WERI-Rb-1 (cell line): ENCODE measurements at places on chromosomes 2 and 18.

DNA sequence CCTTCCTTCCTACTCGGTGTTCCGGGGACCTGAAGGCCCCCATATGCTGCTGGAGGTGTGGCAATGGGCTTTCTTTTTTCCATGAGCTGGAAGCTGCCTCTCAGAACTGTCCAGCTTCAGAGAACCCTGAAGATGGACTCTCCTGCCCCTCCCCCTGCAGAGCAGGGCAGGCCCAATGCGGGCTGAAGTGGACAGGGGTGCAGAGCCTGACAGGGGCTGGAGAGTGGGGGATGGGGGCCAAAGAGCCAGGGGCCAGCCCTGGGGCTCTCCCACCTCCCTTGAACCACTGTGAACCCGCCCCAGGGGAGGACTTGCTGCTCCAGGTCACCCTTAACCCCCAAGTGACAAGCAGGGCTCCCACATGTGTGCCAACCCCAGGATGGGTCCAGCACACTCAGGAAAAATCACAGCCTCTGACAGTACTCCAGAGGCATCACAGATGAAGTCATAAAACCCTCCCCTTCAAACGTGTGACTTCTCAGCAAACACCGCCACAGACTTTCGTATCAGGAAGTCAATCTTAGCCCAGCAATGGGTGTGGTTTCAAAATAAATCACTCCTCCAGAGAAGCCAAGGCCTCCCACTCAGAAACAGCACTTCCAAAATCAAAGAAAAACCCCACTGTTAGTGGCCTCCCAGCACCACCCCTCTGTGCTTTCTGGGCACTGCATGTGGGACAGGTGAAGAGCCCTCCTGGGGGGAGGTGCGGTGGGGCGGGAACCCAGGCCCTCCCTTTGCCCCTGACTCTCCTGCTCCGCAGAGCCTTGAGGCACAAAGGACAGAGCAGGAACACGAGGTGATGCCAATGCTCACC, 135.8 kb downstream of the HDAC4 start:
- no peak for DNase-seq

GRCh38 chr2:18611184-18611583, 21.8 kb upstream of the NT5C1B start:
- DNase-seq: no peak

- no peak for DNase-seq
Observed at GRCh38 chr2:178297091-178297411, 102.7 kb downstream of the OSBPL6 start.

- no peak for DNase-seq
Observed at GRCh38 chr2:46144133-46144800, 152.9 kb upstream of the EPAS1 start.

DNA sequence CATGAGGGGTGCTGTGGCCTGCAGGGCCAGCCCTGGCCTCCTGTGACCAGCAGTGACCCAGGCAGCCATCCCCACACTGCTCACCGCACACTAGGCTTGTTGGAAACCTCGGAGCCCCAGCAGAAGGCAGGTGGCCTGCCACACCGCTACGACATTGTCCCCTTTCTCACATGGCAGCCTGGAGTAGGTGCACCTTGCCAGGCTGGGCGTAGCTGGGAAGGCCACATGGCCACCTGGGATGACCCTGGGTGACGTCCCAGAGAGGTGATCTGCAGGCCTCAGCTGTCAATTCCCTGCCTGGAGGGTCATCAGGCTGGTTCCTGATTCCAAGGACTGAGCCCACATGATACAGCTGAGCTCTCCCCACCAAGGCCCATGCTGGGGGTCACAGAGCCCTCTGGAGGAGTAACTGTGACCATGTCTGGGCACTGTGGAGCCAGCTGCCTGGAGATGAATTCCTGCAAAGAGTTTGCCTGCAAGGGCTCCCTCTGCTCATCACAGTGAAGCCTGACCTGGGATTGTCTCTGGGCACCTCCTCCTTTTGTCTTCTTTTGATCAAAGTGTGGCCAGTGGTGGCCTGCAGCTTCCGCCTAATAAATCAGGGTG, 119.6 kb upstream of the OTOS start:
- DNase-seq: no peak

- no peak for DNase-seq
Observed at GRCh38 chr18:73932976-73933375, 214.7 kb downstream of the FBXO15 start.

- DNase-seq: no peak
Observed at GRCh38 chr2:113762377-113763118, 6.1 kb upstream of the SLC35F5 start.

DNA sequence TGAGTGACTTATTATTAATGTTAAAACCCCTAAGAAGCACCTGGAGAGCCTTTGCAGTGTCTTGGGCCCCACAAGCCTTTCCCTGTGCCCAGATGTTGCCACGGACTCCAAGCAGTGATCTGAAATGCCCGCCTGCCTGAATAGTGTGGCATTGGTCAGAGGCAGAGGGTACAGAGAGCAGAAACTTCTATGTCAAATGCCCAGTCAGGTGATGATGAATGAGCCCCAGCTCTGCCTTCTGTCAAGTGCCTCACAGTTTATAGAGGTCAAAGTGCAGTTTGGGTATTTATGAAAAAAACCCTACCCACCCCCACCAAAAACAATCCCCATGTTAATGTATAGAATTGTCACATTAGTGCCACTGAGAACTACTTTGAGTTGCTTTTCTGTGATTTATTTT, 170.0 kb upstream of the SIX3 start:
- no peak for DNase-seq

DNA sequence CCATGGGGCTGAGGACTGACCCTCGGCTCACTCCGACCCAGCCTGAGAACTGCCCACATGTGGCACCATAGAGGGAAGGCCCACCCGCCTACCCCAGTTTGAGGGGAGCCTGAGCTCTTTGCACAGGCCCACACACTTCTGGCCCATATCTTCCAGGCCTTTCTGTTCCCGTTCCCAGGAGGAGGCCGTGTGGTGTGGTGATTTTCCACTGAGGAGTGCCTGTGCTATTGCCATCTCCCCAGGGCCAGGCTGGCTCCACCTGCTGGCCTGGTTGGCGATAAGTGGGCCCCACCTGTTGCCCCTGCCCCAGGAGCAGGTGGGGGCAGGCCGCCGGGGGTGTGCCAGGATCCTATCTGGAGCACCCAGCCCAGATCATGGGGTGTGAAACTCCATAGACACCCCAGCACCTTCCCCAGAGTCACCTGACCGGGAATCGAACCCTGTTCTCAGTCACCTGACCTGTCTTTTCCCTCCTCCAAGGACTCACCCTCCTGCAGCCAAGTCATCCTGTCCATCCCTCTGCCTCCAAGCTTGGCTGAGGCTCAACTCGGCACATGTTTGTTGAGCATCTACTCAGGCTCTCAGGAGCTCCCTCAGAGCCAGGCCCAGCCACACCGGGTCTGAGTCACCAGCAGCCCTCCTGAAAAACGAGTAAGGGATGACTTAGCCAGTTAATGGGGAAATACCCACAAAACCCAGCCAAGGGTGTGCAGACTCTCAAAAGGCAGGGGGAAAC, 120.1 kb downstream of the CYP26B1 start:
- DNase-seq: peak; percentile 4

- DNase-seq: no peak
Observed at GRCh38 chr18:4084382-4084900, 370.7 kb downstream of the DLGAP1 start.

DNA sequence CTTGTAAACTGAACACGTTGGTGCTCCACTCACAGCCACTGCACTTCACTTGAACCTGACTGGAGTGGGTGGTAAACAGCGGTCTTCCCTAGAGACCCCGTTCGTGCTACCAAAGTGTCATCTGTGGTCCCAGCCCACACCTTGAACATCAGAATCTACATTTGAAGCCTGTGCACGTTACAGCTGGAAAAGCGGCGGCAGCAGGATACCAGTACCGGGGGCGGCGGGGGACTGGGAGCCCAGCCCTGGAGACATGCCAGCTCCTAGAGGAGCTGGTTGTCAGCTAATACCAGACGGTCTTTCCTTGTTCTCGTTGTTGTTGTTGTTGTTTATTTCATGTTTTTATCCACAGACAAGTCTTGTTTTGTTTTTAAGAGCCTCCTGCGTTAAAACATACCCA, 156.7 kb downstream of the WDSUB1 start:
- DNase-seq: no peak

DNA sequence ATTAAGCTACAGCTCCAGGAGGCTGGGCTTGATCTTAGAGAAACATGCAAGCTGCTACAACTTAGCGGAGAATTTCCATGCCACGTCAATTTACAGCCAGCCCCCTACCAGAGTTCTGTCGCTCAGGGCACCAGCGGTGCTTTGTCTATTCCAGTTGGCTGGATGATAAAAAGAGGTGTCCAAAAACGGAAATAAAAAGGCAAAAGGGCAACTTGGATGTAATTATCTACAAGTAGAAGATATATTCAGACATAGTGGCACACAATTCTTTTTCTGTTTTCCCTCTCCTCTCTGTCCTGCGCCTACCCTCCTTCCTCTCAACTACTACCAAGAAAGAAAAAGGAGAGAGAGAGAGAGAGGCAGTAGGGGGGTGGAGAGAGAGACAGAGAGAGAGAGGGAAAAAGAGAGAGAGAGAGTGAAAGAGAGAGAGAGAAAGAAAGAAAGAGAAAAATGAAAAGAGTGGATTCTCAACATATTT, 363 bp upstream of the RFTN2 start:
- no peak for DNase-seq

DNA sequence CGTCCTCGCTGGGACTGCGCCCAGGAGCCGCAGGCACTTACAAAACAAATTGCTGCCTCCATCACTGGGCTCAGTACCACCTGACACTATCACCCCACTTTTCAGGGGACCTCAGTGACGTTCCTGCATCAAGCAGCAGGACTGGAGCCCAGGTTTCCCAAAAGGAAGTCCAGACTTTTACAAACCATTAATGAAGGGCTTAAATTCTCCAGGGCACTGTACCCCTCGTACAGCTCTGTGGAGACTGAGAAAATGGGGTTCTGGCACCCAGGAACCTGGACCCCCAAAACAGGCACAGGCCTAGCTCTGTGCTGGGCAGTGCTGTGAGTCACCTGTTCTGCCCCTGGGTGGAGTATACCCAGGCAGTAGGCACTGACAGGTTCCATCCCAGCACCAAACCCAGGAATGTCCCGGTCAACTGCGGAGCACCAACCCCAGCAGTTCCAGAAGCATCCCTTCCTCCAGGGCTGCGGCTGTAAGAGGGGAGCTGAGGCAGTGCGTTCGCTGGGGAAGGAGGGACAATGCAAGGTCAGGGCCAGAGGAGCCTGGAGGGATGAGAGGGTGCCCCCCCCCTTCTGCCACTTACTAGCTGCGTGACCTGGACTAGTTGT, 24.6 kb upstream of the NOTO start:
- no peak for DNase-seq

- no peak for DNase-seq
Observed at GRCh38 chr2:109407276-109408042, 206.3 kb downstream of the SEPTIN10 start.

DNA sequence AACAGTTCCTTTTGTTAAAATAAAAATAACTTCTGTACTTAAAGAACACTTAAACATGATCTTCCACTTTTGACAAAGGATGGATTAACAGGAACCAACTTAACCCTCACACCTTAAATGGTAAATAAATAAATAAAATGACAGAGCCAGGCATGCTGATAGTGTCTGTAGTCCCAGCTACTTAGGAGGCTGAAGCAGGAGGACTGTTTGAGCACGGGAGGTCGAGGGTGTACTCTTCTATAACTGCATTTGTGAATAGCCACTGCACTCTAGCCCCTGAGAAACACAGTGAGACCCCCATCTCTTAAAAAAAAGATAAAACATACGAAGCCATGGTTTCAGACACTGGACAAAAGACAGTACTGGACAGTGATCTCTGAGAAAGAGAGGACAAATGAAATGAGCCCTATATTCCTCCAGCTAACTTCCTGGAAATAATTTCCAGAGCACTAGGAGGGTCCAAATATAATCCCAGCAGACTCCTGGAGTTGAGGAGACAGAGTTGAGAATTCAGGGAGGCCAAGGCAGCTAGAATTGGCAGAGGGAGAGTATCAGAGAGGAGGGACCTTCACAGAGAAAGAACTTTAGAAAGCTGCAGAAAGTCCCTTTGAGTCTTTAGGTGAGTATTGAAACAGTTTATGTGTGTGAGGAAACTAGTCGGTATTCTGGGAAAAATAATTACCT, 17.4 kb downstream of the PPP4R1 start:
- DNase-seq: no peak

DNA sequence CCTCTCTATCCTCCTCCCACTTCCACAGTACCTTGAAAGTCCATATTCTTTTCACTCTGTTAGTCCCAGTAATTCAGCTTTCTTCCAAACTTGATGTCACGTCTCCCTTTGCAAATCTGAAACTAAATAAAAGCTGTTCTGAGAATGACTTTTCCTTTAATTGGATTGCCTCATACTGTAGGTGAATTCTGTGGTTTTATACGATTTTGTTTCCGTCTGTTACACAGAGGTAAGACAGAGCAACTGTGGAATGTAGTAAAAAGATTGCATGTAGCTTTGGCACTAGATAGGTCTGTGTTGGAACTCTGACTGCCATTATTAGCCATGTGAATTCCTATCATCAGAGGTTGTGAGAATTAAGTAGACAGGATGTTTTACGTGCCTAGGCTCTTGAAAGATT, 25.9 kb downstream of the MALT1 start:
- no peak for DNase-seq

GRCh38 chr2:36526226-36526625, 71.7 kb downstream of the FEZ2 start:
- no peak for DNase-seq

DNA sequence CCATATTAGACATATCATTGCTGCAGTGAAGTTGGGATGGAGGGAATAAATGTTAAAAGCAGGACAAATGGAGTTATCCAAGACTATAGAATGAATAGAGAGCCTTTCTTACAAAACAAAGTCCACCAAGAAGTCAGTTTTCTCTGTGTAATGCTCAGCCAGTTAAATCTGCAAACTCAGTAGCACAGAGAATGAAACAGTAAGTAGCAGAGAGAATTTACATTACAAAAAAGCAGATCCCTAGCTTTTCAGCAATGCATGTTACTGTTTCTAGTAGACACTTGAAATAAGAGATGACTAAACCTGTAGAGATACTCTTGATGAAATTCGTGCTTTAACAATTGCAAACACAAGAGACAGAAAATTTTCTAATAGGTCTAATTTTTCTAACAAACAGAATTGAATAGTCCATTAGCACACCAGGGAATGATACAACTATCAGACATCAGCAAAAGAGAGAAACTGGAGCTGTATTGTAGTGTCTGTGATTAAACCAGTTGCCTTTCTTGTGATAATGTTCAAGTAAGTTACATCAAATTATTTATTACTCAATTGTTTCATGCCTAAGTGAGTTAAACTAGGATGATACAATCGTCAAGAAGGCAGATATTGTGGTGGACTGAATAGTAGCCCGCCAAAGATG, 322.2 kb upstream of the DDX18 start:
- no peak for DNase-seq

DNA sequence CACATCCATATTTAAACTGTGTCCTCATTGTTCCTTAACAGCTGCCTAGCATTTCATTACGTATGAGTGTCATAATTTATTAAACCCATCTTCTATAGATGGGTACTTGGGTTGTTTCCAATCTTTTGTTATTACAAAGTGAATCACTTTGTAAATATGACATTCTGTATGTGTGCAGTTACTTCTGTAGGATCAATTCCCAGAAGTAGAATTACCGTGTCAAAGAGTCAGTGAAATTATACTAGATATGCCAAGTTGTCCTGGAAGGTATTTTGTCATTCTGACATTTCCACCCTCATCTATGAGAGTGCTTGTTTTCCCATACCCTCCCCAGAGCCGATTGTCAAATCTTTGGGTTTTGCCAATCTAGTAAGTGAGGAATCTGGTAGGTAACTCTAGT, 194.5 kb upstream of the APCDD1 start:
- no peak for DNase-seq
